ENCODE measurements at places on chromosomes 7 and 10. TPM values are rescaled to one million over a fixed set of nuclear protein-coding genes. Genes with fewer than 3 reads are reported as not detected.

GRCh38 chr10:8449909-8450308 lies 395.4 kb downstream of the GATA3 start:
- no peak for DNase-seq

DNA sequence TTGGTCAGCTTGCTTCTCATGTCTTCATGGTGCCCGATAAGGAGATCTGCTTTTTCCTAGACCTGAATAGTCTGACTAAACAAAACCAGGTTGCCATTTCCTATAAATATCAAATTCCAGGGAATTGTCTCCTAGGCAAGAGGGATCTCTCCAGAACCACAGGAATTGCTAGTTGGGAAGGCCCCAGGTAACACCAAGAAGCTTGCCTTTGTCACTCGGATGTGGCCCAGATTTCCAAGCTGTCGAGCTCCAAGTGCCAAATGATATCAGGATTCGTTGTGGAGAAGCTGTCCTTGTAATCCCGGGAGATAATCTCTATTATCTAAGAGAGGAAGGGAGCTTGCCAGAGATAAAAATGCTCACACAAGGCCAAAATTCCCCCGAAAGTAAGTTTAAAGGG lies 1288.5 kb upstream of the AUTS2 start:
- DNase-seq, result no peak

GRCh38 chr7:117101026-117101425 lies 147.7 kb downstream of the ST7 start:
- no peak for DNase-seq

GRCh38 chr7:116356979-116357378 lies 142.6 kb upstream of the CAV2 start:
- no peak for DNase-seq

GRCh38 chr10:113335592-113335991 lies 217.3 kb upstream of the HABP2 start:
- DNase-seq, result no peak

DNA sequence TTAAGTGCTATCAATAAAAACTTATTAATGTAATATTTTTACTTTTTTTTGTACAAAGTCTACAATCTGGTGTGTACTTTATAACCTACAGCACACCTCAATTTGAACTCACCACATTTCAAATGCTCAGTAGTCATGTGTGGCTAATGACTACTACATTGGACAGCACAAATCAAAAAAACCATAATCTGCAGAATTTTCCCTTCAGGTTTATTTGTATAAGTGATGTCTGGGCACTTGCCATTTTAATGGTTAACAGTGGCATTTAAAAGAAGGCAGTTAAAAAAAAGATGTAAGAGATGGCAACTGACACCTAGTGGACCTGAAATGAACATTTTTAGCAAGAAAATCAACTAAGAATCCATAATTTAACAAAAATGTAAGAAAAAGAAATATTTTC lies 124.6 kb upstream of the NRBF2 start:
- no peak for DNase-seq

DNA sequence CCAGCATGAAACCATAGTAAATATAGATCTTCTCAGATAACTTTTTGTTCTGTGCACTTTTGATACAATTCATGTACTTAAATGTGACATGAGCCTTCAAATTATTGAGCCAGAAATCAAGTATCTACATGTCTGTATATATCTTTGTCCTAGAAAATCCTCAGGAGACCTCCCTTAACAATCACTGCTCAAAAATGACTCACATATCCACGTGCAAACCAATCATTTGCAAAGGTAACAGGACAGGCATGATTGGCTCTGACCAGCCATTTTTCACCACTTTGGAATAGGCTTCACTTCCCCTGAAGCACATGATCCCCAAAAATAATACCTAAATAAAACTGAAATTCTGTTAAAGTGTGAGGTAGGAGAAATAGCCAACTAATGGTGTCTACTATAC lies 902.5 kb downstream of the PCDH15 start:
- DNase-seq, result no peak

- DNase-seq, result no peak
These were observed 60.2 kb downstream of the MKI67 start for GRCh38 chr10:128065881-128066534.

DNA sequence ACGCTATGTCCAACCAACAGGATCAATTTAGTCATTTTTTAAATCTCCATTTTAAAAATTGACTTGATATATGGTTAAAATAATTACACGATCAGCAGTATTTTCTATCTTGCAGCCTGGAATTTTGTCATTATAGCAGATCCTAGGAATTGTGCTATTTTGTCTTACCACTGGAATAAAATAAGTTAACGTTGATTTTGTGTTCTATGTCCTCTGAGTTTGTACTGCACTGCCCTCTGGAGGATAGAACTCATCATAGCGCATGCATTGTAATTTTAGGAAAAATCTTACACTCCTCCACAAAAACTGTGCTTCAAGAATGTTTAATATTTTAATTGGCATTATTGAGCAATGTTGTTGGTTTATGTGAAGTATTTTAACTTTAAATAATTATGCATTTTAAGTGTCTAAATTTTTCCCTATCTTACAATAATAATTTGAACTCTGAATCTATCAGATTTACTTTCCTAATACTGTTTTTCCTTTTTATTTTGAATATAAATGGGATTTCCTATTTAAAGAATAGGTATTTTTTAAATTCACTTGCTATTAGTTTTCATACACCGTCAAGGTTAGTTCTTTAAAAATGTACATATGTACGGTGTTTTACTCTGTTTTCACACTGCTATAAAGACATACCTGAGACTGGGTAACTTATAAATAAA lies 220.1 kb downstream of the PPP1R3A start:
- DNase-seq, result no peak

DNA sequence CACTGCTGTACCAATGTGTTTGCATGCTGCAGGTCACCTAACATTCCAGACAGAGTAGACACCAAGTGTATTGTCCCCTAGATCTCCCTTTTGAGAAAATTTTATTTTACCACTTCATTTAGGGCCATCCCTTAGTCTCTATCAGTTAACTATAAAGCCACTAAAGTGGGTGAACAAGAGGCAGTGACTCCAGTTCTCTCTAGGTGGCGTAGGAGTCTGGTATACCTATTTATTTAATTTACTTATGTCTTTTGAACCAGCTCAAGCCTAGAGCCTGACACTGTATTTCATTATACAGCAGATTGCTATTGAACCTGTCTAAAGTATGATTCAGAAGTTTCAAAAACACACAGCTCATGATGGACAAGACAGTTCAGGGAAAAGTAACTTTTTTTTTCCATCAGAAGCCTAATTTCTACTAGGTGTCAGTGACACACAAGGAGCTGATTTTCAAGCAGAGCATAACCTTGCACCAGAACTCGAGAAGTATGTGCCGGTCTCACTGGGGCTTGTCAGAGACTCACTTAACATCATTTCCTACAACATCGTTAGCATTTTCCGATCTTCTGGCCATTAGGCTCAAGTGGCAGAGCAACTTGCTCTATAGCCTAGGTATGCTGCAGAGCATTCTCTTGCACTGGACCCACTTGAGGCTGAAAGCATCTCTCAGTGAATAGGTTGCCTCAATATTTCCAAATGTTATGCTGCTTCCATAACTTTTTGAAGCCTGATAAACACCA lies 175.4 kb downstream of the CDC14C start:
- DNase-seq, result no peak

DNA sequence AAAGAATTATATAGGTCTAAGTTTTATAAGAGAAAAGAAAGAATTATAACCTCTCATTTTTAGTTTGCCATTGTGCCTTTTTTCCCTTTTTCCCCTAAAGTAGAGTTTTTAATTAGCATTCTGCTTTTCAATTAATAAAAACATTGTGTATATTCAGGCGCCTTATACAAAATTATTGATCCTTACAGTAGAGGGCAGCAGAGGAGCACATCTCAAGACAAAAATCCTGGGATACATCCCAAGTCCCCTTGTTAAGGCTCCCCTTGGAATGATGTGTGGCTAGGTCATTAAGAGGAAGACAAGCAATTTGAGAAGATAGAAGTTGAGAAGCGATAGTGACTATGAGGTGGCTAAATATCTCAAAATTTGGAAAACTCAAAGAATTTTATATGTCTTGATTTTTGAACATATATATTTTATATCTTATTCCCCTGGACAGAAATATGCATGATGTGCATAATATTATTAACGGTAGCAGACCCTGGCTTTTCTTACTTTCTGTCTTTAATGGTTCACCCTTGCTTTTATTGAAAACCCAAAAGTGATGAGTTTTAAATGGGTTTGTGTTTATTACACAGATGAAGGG lies 19.1 kb upstream of the TPK1 start:
- DNase-seq, result no peak

DNA sequence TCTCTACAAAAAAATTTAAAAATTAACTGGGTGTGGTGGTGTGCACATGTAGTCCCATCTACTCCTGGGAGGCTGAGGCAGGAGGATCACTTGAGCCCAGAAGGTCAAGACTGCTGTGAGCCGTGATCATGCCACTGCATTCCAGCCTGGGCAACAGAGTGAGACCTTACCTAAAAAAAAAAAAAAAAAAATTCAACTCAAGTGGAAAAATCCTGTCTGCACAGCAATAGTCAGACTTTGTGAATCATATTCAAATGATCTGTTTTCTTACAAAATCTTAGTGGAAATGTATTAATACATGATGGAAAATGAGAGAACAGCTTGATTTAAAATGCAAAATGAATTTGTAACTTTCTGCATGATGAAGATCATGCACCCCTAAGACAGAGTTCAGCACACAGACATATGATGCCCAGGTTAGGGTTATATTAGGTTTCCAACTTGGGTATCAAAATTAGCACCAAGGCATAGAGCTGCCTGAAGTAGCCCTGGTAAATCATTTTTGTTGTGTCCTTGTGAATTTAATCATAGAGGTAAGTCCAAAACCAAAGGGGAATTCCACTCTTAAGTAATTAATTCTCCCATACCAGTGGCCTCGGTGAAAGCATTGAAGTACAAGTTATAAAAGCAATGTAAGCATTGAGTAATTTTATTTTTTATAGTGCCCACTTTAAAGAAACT lies 93.8 kb downstream of the ADD3 start:
- DNase-seq, result no peak

GRCh38 chr10:84352251-84352842 lies 24.0 kb downstream of the CCSER2 start:
- peak; percentile 47 for DNase-seq

- no peak for DNase-seq
These were observed 94.4 kb upstream of the COL1A2 start for GRCh38 chr7:94300176-94300835.

DNA sequence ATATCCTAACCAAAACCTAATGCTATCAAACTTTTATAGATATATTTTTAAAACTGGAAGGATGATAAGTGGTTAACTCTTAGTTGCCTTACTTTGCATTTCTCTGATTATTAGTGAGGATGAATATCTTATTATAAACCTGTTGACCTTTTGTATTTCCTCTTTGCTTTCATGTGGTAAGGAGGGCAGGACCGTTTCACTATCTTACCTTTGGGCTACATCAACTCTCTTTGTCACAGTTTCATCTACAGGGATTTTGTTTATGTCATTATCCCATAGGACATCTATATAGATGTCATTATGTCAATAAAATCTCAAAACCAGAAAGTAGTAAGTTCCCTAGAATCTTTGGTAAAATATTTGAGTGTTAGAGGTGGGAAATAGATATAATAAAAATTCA lies 219.3 kb downstream of the THSD7A start:
- DNase-seq, result no peak

- DNase-seq, result no peak
These were observed 92.5 kb upstream of the FRMD4A start for GRCh38 chr10:14423111-14423744.

GRCh38 chr10:57336341-57336740 lies 931.4 kb downstream of the IPMK start:
- DNase-seq, result no peak

DNA sequence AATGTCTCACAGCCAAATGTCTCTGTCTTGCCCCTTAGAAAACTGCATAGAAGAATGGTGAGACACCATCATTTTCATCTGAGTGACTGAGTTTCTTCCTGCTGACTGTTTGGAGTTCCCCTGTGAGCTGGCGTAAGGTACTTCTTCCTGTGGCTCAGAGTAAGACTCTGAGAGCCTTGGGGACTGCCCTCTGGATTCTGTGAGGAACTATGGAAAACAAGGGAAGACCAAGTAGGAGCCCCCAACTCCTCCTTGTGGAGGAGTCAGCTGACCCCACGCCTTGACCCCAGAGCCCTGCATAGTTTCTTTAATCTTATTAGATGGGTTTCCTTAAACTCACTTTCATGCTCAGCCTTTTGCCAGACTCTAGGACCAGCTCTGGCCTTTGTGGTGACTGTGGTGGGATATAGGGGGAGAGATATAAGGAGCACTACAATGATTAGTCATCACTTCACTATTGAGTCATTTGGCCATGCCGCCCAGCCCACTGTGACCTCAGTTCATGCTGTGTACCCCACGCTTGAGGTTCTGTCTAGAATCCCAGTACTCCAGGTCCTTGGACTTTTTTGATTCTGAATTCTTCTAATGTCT lies 51.8 kb upstream of the FAM133B start:
- DNase-seq, result no peak

DNA sequence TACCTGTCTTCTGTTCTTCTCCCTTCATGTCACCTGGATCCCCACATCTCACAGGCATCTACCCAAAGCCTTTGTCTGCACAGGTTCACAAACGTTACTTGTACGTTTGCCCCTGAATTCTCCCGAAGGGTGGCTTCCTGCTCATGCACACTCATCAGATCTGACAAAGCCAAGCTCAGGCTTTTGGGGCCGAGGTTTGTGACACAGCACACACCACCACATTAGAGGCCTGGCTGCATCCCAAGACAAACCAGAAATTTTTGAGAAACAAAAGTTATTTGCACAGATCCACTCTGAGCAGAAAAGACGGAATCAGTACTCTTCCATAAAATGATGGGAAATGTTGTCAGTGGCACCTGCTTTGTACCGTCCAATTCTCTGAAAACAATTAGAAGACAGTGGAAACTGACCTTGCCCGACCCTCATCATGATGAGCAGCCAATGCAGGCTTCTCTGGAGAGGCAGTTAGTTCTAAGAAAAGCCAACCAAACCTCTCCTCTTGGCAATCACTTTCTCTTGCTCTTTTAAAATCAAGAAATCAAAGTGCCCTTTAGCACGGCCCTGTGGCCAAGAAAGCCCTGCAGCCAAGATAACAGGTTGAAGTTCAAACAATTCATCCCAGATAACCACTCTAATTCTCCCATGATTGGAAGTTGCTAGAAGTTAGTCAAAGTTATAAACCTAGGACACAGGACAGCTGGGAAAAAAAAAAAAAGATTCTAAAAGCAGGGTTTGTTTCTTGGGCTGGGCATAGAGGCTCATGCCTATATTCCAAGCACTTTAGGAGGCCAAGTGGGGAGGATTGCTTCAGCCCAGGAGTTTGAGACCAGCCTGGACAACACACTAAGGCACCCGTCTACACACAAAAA lies 13.6 kb upstream of the SVIL start:
- DNase-seq, result no peak

GRCh38 chr10:58094985-58095718 lies 172.5 kb downstream of the IPMK start:
- no peak for DNase-seq

GRCh38 chr10:127863231-127863825 lies 29.4 kb downstream of the CLRN3 start:
- no peak for DNase-seq

GRCh38 chr7:33973231-33974015 lies 68.1 kb downstream of the BMPER start:
- DNase-seq, result no peak

GNB2 gene
- total RNA-seq, result 225 TPM

NKX1-2 gene
- not detected for total RNA-seq

OPALIN gene
- not detected for total RNA-seq

ITGB8 gene
- 48.5 TPM for total RNA-seq

CHAT gene
- total RNA-seq, result not detected

HTR7 gene
- 0.65 TPM for total RNA-seq

NET1 gene
- total RNA-seq, result 133 TPM

CYP17A1 gene
- total RNA-seq, result 1.1 TPM

UPK3B gene
- total RNA-seq, result 111 TPM

Data from ureter (tissue), 1 donor.